ENCODE measurements at places on chromosomes 2 and 18.
A peak's percentile ranks its signal among the peaks of the same experiment; 100 is the strongest.

- DNase-seq = no peak
Observed at GRCh38 chr18:58297198-58297597, 253.2 kb downstream of the NEDD4L start.

- DNase-seq = no peak
Observed at GRCh38 chr2:196516564-196516963, 123.0 kb upstream of the CCDC150 start.

DNA sequence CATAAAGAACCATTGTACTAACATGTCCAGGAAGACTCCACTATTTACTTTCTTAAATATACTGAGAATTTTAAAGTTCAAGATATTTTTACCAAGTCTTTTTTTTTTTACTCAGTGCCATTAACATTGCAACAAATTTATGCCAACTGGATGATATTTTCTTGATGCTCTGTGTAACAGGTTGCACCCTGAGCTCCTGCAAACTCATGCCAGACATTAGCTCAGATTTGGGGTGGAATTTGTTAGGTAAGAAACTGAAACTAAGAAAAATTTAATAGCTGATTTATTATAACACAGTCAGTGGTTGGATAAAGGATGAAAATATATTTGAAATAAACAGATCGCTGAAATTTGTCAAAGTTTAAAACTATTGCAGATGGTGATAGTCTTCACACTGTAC, 228.6 kb upstream of the SPHKAP start:
- no peak for DNase-seq

- DNase-seq = no peak
Observed at GRCh38 chr18:45662468-45662867, 47.2 kb downstream of the SLC14A2 start.

- no peak for DNase-seq
Observed at GRCh38 chr2:40551081-40551480, 99.2 kb upstream of the SLC8A1 start.

DNA sequence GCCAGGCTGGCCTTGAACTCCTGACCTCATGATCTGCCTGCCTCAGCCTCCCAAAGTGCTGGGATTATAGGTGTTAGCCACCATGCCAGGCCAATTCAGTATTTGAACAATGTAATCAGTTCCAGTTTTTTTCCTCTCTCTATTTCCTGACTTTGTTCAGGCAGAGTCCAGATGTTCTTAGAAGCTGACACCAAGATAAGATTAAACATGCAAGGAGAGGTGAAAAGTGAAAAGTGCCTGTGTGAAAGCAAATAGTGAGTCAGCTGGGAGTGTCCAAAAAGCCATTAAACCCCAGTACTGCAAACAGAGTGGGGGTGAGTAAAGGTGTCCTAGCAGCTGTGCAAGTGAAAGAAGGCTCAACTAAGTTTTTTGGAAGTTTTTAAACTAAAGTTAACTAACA, 231.5 kb downstream of the PTH2R start:
- no peak for DNase-seq

- no peak for DNase-seq
Observed at GRCh38 chr2:50748671-50749070, 283.3 kb downstream of the NRXN1 start.

DNA sequence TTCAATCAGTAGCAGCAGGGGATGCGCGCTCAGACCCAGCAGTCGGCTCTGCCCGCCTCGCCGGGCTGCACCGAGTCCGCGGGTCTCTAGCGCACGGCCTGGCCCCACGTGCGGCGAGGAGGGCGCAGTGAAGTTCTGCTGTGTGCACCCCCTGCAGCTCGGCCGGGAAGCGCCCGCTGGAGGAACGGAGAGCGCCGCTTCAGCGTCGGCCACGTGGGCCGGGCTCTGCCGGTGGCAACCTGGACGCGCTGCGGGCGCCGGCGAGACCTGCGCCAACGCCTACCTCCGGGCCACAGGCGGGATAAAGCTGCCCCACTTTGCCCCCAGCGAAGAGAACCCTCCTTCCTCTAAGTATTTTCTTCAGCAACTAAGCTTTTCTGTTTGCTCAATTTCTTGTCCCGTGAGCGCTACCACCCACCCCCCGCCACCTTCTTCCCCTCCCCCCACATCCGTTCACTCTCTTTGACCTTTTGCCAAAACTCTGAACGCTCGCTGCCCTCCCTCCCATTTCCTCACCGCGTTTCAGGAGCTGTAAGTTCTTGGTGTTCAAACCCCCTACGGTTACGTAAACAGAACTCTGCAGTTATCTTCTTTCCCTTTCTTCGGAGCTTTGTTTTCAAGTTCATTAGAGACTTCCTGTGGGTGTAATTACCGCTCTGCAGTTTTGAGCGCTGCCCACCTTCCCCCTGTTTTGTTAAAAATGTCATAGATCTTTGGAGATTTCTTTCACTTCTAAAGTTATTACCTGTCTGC, 42.6 kb upstream of the EDAR start:
- DNase-seq = no peak

- no peak for DNase-seq
Observed at GRCh38 chr2:216107760-216108159, 1.4 kb upstream of the XRCC5 start.

- DNase-seq = no peak
Observed at GRCh38 chr2:240833724-240834285, 13.8 kb upstream of the KIF1A start.

DNA sequence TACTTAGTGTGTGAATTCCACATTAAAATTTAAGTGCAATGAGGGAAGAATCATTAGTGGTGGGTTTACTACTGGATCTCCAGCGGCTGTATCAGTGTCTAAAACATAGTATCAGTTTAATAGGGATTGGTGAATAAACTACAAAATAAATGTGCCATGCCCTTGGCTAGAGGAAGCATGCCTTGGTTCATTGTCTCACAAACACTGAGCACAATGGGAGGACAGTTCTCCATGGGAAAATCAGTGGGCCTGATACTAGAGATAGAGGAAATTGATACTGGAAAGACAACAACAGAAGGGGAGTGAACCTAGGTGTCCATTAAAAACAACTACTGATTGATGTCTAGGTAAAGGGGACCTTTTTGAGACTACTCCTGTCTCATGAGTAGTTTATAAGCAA, 971.6 kb downstream of the SUCLG1 start:
- DNase-seq = no peak

DNA sequence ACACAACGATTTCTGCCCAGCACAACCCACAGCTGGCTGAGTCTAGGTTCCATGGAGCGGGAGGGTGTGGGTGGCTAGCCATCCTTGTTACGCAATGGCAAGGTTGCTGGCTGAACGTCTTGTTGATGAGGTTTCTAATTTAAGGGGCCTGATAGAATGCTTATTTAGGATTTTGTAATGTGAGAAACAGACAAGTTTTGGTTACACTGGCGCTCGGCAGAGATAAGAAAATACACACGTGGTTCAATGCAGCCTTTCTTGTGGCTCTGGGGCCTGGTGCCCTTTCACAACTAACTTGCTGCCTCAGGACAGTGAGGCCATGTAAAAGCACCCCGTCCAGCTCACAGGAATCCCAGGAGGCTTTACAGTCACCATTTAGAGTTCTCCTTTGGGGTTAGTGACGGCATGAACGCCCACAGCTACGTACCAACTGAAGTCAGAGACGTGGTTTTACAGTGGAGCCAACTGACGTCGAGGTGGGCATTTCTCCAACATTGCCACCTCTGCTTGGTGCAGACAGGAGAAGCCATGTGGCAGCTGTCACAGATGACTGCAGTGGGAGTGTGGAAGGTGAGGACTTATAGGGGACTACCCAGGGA, 29.7 kb upstream of the PIEZO2 start:
- no peak for DNase-seq

DNA sequence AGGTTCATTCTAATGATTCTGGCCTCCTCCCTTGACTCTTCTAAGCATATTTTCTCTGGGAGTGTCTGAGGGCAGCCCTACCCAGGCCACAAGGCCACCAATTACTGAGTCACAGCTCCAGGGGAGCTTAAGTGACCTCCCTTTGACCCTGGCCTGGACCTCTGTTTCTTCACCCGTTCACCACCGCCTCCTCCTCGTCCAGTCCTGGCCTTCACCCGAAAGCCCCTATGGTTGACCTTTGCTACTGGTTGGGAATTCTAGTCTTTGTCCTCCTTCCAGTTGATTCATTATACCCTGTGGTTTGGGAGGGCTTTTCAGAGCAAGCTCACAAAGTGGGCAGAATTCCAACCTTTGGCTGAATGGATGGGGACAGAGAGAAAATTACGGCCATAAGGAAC, 72.6 kb downstream of the NRP2 start:
- DNase-seq = no peak

- DNase-seq = no peak
Observed at GRCh38 chr2:240369335-240369734, 66.1 kb upstream of the GPC1 start.

DNA sequence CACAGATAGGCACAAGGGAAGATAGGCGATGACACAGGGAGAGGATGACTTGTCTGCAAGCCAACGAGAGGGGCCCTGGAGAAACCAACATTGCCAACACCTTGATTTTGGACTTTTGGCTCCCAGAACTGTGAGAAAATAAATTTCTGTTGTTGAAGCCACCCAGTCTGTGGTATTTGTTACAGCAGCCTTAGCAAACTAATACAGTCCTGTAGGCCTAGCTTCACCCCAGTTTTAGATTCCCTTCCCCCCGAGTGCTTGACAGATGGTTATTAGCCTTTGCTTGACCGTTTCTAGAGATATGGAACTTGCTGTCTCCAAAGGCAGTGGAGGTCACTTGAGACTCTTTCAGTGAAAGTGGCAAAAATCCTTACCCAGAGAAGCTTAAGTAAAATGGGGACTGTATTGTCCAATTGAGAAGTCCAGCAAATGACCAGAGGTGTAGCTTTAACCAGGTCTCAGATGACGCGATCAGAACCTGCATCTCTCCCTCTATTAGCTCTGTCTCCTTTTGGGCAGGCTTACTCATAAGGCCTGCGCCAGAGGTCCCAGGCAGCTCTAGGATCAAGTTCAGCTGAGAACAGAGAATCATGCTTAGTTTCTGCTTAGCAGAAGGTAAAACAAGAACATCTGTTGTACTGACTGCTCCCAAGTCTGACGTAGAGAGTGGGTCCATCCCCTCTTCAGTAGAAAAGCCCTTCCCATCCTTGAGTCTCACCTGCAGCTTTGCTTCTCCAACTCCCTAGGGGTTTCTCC, 50.4 kb downstream of the MFSD6 start:
- no peak for DNase-seq

- DNase-seq = no peak
Observed at GRCh38 chr2:241863536-241863954, 4.9 kb upstream of the PDCD1 start.

DNA sequence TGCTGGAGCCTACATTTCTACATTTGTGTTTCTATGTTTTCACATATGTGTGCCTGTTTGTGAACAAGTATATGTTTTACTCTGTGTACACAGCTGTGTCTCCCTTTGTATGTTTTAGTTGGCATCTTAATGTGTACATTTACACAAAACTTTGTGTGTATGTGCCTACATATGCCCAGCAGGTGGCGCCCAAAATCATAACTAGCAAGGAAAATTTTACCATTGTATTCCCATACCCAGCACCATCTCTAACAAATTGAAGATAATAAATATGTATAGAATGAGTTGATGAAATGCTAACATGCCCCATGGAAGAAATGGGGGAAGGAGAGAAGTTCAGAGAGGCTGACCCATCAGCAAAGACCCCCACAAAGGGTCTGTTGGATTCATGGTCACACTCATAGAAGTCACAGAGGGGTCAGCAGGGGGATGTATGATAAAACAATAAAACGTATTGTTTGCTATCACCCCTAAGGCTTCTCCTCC, 48.1 kb downstream of the PKDCC start:
- DNase-seq = peak; percentile 51

DNA sequence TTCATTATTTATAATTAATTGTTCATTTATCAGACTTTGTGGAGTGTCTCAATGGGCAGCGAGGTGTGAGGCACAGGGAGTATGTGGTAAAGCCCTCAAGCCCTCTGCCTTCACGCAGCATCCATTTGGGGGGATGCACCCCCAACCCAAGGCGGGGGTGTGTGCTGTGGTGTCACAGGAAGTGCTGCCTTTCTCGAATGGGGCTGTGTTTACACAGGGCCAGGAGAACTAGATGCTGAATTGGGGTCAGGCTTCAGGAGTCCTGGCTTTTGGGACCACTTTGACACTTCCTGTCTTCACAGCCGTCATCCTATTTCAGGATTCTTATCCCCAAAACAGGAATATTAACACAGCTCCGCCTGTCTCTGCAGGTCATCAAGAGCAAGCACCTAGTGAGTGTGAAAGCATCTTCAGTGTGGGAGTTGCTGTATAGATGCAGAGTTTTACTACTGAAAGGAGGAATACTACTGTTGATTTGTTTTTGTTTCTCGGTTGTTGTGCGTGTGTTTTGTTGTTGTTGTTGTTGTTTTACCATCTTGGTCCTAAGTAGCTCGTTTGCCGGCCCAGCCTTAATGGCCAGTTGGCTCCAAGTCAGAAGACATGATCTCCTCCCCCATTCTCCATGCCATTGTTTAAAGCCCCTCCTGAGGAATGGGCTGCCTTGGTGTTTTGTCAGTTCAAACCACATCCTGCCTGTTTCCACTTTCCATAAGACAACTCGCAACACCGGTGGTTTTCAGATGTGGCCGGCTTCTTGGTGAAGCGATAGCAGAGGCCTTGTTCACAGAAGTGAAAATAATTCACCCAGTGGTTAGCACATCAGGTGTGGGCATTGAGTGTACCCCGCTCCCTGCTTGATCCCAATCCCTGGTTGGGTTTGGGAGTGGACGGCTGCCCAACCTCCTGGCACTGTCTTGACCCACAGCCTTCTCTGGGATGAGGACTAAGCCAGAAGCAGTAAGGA, 221.3 kb downstream of the BCL2 start:
- DNase-seq = no peak

GRCh38 chr2:204645018-204645773, 99.9 kb downstream of the PARD3B start:
- no peak for DNase-seq

DNA sequence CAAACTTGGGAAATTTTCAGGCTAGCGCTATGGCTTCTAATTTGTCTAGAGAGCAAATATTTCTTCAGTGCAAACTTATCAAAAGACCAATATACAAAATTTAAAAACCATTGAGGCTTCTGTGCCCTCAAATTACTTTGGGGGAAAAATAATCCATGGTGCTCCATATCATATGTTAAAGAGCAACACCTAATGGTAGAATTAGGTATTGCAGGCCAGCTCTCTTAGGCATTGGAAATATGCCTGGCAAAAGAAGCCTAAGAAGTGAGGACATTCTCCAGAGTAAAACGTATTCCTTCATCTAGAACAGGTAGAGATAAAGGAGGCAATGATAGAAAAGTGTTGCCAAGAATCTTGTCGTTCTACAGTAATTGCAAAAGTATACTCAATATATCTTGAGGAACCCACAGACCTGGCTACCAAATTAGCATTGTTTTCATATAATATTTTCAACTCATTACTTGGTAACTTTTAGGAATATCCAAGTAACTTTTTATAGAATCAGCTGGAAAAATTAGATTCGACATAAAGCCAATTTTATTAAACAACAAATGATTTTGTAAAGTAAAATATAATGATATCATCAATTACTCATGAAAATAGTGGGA, 401.1 kb downstream of the BCL11A start:
- no peak for DNase-seq

Measured in stimulated activated CD4-positive, alpha-beta T cell treated with anti-CD3 and anti-CD28 coated beads, Interleukin-1b, Interleukin-23, amount 100 ng/mL, for 1 hour (primary cell).